ENCODE measurements at places on chromosomes 2 and 18.

- DNase-seq: no peak
Measured at GRCh38 chr18:57311472-57311871, 40.9 kb upstream of the ST8SIA3 start.

- no peak for DNase-seq
Measured at GRCh38 chr2:221212105-221212504, 360.0 kb downstream of the EPHA4 start.

GRCh38 chr2:160220545-160221009 is 20.5 kb upstream of the ITGB6 start:
- no peak for DNase-seq

DNA sequence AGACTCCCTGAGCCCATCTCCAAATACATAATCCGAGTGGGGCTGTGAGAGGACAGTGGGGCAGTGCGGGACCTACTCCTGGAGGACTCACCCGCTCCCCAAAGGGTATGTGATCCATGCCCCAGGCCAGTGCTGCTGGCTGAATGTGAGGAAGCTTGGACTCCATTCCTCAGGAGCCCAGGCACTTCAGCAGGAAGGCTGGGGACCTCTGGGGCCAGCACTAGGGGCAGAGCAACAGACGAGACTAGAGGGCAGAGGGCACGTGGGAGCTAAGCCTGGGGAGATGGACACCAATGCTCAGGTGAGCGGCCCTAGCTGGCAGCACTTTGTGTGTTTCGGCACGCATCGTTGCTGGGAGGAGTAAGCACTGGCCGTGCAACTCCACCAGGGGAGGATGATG is 84.9 kb downstream of the MALT1 start:
- DNase-seq: no peak

DNA sequence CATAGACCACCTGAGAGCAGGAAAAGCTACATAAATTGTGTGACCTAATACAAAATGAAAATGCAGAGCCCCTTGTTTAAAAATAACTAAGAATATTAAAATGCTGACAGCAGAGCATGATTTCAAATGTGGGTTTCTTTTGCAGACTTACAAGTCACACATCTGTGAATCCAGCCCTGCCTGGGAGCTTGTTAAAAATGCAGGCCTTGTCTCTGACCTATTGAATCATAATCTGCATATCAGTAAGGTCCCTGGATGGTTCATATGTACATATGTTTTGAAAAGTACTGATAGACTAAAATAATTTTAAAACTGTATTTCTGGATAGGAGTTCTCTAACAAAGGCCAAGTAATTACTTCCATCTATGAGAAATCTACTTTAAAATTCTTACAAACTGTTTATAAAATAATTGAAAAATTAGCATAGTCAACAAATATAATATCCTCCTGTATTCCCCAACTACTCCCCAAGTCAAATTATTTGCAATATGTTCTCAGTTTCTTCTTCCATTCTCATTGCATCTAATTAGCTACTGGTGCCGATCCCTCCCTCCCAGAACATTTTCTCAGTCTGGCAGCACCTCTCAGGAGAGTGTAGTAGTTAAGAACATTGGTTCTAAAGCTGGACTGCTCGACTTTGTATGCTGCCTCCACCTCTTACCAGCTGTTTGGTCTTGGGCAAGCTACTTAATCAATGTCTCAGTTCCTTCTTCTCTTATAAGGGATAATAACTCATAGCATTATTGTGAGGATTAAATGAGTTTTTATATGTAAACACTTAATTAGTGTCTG is 1040.4 kb upstream of the CDH2 start:
- DNase-seq: no peak

GRCh38 chr2:23157812-23158211 is 227.2 kb upstream of the KLHL29 start:
- no peak for DNase-seq

GRCh38 chr2:63975437-63976124 is 43.6 kb downstream of the VPS54 start:
- no peak for DNase-seq

DNA sequence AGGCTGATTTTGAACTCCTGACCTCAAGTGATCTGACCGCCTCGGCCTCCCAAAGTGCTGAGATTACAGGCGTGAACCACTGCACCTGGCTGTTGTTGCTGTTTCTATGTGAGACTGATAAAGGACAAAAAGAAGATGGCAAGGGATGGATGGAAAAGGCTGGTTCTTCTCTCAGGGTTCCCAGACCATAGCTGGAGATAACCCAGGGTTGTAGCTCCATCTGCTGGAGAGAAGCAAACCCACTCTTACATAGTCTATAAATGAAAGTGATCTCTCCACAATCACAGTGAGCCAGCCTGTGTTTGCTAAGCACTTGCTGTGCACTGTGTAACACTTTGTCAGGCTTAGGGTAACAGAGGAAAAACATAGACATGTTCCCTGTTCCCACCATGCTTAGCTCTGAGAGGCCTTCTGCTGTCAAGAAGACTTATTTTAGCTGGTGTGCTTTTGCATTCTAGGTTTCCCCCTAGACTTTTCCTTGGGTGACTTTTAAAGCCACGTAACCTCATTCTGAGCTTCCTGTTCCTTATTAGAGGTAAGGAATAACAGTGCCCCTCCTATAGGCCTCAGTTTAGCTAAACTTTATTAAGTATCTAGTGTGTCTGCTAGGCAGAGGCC is 49.7 kb downstream of the LIMS1 start:
- no peak for DNase-seq

- DNase-seq: no peak
Measured at GRCh38 chr2:213149294-213149875, 2.0 kb downstream of the IKZF2 start.

DNA sequence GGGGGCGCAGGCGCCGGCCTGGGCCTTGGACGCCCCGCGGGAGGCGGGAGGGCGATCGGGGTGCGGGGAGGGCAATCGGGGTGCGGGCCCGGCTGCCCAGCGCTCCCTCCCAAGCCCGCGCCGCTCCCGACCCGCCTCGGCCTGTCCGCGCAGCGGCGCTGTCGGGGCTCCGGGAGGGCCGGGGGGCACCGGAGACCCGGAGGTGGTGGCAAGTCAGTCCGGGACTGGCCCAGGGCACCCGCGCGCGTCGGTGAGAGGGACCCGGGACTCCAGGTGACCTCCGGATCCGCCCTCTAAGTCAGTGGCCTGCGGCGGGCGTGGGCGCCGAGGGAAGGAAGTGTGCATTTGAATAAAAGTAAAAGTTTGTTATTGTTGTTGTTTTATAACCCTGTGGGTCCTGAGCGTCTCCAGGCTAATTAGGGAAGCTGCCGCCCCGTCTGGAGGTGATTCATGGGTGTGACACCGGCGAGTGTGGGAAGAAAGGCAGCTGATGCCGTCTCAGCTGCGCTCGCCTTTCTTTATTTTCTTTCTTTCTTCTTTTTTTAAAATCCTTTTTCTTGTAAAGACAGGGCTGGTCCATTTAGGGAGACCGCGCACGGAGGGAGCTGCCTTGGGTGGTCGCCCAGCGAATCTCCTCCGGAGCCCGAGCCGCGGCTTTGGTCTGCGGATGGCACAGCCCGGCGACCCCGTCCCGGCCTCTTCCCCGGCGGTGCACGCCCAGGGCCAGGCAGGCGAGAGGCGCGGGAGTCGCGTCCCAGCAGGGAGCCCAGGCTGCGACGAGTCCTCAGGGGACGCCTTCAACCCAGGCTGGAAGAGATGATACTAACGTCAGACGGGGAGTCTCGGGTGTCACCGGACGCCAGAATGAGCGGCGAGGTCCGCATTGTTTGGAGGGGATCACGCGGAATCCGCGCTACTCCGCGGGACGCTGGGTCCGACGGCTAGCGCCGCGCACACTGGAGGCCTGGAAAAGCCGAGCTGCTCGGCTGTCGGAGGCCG is 627 bp upstream of the CRACDL start:
- no peak for DNase-seq

- no peak for DNase-seq
Measured at GRCh38 chr2:127170021-127170420, 50.1 kb downstream of the CYP27C1 start.

DNA sequence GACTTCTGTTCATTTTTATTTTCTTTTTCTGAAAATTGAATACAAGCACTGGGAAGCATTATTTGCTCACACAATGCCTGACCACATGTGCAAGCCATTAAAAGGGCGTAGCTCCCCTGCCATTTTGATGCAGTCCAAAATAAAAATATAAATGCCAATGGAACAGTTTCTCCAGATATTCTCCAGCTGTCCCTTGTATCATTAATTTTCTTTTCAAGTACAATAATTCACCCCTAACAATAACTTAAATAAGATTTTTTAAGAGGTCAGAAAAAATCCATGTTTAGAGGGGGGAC is 168.0 kb downstream of the TMEFF2 start:
- DNase-seq: no peak

Data from esophagus squamous epithelium (tissue), 5 donors.